ENCODE measurements at places on chromosomes 3 and 15. TPM values are rescaled to one million over a fixed set of nuclear protein-coding genes. Genes with fewer than 3 reads are reported as not detected.

The CA12 gene
- total RNA-seq, result 1.1 TPM

The ADAMTSL3 gene
- total RNA-seq, result under 0.01 TPM

The SLC28A2 gene
- not detected for total RNA-seq

The ATP10A gene
- under 0.01 TPM for total RNA-seq

The PCLAF gene
- 93.0 TPM for total RNA-seq

The SGO1 gene
- total RNA-seq, result 26.0 TPM

The SEMA3G gene
- 9.8 TPM for total RNA-seq

The ZNF80 gene
- not detected for total RNA-seq

The RTP3 gene
- total RNA-seq, result not detected

The LIPH gene
- 0.07 TPM for total RNA-seq

The RBMS3 gene
- total RNA-seq, result 49.6 TPM

The RTP4 gene
- not detected for total RNA-seq

The MESP2 gene
- total RNA-seq, result 0.14 TPM

The CACNA2D3 gene
- total RNA-seq, result not detected

The FGF7 gene
- total RNA-seq, result under 0.01 TPM

All from thoracic aorta endothelial cell (primary cell).